Cardiac muscle cell (in vitro differentiated cells and primary cell): ENCODE measurements at places on chromosomes 12 and 14. TPM values are rescaled to one million over a fixed set of nuclear protein-coding genes. Genes with fewer than 3 reads are reported as not detected.
A peak's percentile ranks its signal among the peaks of the same experiment; 100 is the strongest.

Gene SLC7A8
- polyA plus RNA-seq, result 12.6 and 14.0 TPM in 2 replicates

Gene RERG
- 6.5 and 14.6 TPM in 2 replicates for polyA plus RNA-seq

Gene ANKRD33
- polyA plus RNA-seq, result 1.2 TPM in 1 of 2 replicates, not detected in the other

Gene RIMKLB
- 47.7 and 51.4 TPM in 2 replicates for polyA plus RNA-seq

Gene RAPGEF3
- 3.3 and 5.5 TPM in 2 replicates for polyA plus RNA-seq

Gene ACRBP
- polyA plus RNA-seq, result 2.6 and 7.0 TPM in 2 replicates

Gene C12orf76
- 14.9 and 19.8 TPM in 2 replicates for polyA plus RNA-seq

Gene C14orf119
- 105 and 120 TPM in 2 replicates for polyA plus RNA-seq

Gene LRP1-AS
- not detected in 2 replicates for polyA plus RNA-seq

Gene ACSS3
- polyA plus RNA-seq, result 15.9 and 18.5 TPM in 2 replicates

Gene IFNG-AS1
- 0.39 TPM in 1 of 2 replicates, not detected in the other for polyA plus RNA-seq

Gene HOXC12
- polyA plus RNA-seq, result not detected in 2 replicates

Gene TMEM121
- 4.4 and 6.4 TPM in 2 replicates for polyA plus RNA-seq

Gene PMCH
- not detected in 2 replicates for polyA plus RNA-seq

Gene PDE3A
- 1.3 and 1.8 TPM in 2 replicates for polyA plus RNA-seq

Gene EPS8
- polyA plus RNA-seq, result 3.1 and 7.9 TPM in 2 replicates

DNA sequence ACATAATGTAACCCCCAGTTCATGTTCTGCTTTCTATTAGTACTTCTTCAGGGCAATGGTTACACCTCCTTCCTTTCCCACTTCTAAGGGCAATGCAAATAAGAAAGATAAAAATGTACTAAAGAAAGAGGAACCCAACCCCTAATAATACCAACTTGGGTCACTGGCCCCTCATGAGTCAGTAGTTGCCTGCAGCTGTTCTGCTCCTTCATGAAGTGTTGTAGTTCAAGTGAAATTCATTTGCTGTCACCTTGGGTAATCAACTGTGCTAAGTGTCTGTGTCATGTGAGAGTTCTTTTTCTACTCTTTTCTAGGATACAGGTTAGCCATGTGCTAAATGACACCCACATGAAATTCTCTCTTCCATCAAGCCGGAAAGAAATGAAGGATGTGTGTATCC lies 91.8 kb downstream of the PLXNC1 start:
- no peak for DNase-seq

DNA sequence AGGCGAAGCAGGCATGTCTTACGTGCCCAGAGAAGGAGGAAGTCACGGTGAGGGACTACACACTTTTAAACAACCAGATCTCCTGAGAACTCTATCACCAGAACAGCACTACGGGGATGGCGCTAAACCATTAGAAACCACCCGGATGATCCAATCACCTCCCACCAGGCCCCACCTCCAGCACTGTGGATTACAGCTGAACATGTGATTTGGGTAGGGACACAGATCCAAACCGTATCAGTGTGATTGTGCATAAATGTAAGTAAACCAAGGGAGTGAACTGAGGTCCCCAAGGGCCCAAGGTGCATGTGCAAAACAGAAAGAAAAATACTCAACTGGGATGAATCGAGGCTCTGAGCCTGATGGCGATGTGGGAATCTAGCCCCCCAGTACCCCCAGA lies 134.2 kb downstream of the DICER1 start:
- no peak for DNase-seq

DNA sequence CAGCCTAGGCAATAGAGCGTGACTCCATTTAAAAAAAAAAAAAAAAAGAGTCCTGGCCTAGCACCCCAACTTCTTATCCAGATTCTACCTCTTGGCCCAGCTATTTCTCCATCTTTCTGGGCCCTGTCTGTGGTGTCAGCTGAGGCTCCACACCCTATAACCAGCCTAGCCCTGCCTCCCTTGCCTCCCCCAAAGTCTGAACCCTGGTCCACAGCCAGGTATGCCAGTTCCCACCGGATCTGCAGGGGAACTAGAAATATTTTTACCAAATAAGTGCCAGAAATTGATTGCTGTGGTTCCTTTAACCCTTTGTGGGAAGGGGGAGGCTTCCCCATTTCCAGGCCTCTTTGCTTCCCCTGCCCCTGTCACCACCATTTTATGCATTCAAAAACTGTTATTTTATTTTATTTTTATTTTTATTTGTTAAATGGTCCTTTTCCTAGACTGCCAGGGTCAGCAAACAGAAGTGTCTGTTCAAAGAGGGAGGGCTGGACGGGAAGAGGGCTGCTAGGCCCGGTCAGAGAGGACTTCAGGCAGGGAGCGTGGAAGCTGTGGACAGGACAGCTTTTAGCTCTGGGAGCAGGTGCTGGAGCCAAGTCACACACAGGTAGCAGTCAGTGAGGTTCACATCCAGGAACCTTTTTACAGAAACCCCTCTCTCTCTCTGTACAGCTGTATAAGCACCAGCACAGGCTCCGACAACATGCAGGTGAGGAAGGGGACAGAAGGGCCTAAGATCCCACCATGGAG lies 23.2 kb downstream of the TTC9 start:
- DNase-seq, result no peak

DNA sequence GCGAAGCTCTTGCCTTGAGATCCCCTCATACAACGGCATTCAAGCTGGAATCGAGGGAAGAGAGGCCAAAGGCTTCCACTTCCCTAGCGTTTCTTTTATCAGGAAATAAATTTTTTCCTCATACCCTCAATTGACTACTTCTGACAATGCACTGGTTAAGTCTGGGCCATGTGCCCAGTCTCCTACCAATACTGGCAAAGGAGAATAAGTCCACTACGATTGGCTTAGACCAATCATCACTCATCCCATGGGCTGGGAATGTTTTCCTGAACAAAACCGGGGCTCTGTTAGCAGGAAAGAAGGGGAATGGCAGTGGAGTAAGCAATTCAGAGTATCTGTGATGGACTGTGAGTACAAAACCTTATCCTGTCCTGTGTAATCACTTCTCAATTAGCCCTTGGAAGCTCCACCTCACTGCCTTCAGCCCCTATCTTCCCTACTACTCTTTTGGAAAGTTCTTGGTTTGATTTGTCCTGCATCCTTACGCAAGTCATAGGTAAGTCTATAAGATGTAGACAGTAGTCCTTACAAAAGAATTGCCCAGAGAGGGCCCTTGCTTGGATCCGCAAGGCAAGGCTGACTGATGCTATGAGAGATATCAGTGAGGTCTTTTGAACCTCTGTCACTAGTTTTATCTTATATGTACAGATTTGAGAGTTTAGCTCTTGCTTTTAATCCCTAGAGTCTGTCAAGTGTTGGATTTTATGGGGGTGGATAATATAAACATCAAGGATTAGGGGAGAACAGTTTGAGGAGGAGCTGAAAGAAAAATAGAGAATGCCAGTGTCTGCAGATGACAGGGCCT lies 36.3 kb upstream of the CDK17 start:
- no peak for DNase-seq

- no peak for DNase-seq
Observed at GRCh38 chr12:27338473-27338872, 5.8 kb downstream of the BMAL2 start.

- no peak for DNase-seq
Observed at GRCh38 chr12:104546575-104546974, 89.8 kb downstream of the CHST11 start.

DNA sequence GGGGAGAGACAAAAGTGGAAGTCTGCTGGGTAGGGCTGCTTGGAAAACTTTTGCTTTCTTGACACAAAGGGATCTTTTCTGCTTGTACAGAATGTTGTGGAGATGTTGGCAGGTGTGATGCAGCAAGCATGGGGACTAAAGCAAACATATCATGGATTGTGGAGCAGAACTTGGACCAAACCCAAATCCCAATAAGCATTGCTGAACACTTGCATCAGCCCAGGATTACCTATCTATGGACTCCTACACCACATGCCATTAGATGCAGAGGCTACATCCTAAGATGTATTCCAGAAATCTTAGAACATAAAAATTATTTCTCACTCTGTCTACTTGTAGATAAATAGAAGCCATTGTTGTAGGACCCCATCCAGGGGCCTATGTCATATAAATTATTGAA lies 44.7 kb upstream of the RERG start:
- peak; percentile 21 for DNase-seq

- no peak for DNase-seq
Observed at GRCh38 chr14:70748422-70748821, 60.9 kb downstream of the MAP3K9 start.

DNA sequence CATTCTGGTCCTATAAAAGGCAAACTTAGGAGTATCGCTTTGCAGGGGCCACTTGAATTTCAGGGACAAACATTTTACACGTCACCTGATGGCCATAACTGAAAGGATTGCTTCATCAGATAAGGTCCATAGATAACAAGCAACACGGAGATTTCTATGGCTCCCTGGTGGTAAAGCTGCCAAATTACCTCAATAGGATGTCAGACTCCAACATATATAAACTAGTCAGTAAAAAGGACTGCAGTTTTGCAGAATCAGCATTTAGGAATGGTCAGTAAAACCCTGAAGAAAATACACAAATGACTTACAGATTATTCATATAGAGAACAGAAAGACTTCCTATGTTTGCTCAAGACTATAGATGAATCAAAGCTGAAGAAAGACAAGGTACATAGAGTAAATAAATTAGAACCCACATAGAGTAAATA lies 66.1 kb upstream of the GRIP1 start:
- no peak for DNase-seq

DNA sequence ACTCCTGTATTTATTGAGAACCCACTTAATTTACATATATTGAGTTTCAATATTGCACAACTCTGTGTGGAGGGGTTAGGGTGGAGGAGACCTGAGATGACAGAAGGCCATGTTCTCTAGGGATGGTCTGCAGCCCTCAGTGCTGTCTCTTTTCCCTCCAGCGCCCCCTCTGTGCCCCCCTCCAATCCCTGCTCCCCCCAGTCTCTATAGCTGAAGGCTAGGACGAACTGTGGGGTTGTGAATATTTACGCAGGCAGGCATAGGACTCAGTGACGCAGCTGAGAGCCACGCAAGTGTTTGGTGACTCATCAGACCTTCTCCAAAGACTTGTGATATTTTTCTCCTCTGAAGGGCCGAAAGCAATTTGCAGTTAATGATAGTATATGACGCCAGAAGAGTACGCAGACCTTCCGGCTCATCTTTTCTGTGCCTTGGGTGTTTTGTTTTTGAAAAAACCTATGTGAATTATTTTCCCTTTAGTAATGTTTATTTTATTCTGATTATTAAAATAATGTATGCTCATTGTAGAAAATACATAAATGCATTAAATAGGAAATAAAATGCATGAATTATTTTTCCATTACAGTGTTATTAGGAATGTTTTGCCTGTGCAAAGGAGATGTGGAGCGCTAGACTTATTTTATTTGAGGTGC lies 85.3 kb downstream of the SLC25A47 start:
- DNase-seq, result no peak

DNA sequence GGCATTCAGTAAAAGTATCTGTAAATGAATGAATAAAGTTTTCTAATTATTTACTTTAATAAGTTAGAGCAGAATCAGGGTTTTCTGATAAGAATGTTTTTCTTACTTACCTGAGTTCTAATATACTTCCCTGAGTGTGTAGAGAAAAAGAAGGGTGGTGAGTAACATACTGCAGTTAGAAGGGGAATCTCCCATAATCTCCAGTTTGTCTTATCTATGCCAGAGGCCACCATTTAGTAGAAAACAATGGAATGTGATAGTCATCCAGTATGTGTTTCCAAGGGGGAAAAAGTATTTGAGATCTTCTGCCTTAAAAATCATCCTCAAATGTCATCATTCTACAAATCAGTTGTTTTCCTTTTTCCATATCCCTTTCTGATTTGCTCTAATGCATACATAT lies 56.5 kb upstream of the PAWR start:
- no peak for DNase-seq

DNA sequence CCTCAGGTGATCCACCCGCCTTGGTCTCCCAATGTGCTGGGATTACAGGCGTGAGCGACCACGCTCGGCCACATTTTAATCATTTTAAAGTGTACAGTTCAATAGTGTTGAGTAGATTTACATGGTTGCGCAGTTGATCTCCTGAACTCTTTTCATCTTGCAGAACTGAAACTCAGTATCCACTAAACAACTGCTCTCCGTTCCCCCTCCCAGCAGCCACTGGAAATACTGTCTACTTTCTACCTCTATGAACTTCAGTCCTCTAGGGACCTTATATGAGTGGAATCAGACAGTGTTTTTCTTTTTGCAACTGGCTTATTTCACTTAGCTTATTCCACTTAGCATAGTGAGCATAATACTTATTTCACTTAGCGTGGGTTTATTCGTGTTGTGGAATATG lies 53.7 kb downstream of the KCTD10 start:
- no peak for DNase-seq

GRCh38 chr12:6423267-6424007 lies 21.3 kb upstream of the CD27 start:
- DNase-seq, result peak; percentile 97

DNA sequence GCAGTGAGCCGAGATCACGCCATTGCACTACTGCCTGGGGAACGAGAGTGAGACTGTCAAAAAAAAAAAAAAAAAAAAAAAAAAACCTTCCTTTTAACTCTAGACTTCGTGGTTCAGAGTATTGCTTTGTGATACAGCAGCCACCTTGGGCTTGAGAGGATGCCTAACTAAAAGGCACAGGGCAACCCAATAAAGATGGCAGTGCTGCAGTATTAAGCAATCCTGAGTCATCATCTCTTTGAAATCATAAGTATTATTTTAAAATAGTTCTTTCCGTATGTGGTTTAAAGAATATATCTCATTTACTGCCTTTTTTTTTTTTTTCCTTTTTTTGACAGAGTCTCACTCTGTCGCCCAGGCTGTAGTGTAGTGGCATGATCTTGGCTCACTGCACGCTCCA lies 116.1 kb downstream of the PLEKHA5 start:
- no peak for DNase-seq

GRCh38 chr12:43858096-43858495 lies 22.2 kb downstream of the TMEM117 start:
- no peak for DNase-seq

DNA sequence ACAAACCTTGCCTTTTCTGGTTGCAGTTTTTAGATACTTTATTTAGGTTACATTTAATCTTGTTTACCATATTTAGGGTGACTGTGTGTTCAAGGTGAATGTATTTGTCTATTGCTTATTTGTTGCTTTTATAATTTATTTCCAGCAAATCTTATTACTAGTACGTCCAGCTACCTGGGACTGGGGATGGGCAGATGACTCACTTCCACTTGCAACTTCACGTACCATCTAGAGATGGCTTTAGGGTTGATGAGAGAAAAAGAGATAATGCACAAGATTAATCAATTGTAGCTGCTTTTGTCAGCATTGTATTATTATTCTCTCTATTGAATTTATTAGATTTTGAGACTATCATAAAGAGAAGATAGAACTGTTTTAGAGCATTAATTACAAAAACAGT lies 5.1 kb downstream of the MIPOL1 start:
- no peak for DNase-seq

DNA sequence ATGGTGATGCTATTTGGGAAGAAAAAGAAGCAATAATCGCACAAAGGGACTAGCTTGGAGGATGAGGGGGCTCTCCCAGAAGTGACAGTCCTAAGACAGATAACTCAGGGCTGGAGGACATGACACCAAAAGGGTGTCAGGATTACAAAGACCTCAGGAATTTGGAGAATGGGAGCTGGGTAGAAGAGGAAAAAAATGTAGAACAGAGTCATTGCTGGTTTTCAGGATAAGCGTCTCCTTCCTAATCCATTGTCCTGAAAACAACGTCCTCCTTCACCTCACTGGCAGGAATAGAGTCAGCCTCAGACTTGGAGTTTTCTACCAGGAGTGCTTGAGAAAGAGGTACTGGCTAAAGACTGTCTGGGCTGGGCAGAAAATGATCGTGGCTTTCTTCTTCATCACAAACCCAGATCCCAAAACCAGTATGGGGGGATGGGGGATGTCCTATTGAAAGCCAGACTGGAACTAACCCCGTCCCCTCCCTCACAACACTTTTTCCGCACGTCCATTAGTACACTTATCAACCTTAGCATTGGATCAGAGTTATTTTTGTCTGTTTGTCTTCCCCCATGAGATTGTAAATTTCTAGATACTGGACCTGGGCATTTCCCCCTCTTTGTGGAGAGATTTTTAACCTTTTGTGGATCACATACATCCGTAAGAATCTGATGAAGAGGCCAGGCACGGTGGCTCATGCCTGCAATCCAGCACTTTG lies 14.3 kb downstream of the B4GALNT3 start:
- no peak for DNase-seq
